ENCODE measurements at places on chromosomes 16 and 17.

GRCh38 chr16:82660075-82660645 is 33.4 kb downstream of the CDH13 start:
- DNase-seq = peak; percentile 20

- no peak for DNase-seq
Observed at GRCh38 chr17:80941743-80942422, 49.8 kb upstream of the CHMP6 start.

- no peak for DNase-seq
Observed at GRCh38 chr16:12757546-12757945, 46.1 kb downstream of the CPPED1 start.

DNA sequence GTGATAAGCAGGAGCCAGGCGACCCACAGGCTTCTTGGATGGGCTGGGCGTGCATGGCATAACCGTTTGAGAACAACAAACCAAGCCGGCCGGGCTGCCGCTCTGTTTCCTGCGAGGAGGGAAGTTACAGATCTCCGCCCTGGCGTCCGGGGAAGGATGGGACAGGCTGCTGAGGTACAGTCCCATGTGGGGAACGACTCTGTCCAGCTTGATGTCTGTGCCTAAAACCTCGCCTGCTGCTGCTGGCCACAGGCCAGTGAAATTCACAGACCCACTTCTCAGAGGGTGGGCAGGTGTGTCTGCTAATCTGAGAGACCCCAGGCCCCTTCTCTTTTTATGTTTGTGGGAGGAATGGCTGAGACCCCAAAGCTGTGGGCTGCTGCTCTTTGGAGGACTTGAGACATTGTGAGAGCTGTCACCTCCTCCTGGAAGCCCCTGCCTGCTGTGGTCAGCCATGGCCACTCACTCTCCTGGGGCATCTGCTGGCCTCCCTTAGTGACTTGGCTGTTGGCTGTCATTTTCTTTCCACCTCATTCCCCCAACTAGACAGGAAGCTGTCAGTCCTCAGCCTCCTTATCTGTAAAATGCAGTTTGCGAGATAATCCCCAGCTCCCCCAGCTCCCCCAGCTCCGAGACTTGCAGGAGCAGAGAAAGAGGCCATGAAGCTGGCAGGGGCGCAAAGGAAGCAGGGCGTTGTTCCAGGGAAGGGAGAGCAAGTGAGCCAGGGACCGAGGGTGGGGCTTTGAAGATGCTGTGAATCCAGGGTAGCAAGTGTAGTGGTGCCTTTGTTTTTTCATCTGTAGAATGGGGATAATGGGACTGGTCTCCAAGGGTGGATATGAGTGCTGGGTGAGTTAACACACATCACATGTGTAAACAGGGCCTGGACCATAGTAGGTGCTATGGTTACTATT is 51.0 kb downstream of the CMIP start:
- no peak for DNase-seq

DNA sequence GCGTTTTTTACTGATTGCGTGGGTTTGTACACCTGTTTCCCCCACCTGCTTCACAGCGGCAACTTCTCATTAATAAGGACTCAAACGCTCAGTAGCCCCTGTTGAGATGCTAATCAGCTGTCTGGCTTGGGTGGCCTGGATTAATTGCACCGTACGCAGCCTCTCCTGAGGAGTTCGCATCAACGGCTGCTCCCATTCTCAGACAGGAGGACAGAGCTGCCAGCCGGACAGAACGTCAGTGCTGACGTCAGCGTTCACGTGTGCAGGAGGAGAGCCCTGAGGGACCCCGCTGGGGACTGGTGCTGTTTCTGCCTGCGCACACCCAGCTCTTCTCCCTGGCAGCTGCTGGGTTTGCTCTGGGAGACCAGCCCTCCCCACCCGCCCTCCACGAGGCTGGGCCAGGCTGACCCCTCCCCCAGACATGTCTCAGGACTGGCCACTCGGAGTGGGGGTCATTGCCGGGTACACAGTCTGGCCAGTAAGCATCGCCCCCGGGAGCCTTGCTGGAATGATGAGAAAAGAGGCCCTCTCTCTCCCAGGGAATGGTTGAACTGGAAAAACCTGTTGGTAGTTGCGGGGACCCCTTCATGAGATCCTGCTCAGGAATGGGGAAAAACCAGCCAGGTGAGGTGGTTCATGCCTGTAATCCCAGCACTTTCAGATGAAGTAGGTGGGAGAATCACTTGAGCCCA is 5.7 kb upstream of the BANP start:
- DNase-seq = no peak

GRCh38 chr17:40536295-40537171 is 28.7 kb downstream of the CCR7 start:
- DNase-seq = no peak

DNA sequence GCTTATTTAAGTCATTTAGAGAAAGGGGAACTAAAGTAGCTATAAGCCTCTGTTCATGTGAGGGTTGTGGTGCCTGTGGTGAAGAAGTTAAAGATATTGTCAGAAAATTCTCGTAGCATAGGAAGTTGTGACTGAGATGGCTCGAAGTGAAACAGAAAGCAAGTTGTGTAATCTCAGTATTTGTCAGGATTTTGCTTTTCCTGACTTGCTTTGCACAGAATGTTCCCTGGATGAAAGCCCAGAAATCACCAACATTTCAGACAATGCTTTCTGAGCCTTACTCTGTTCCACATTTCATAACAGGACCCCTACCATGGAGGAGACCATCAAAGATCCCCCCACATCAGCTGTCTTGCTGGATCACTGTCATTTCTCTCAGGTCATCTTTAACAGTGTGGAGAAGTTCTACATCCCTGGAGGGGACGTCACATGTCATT is 10.6 kb downstream of the CALCOCO2 start:
- DNase-seq = no peak

DNA sequence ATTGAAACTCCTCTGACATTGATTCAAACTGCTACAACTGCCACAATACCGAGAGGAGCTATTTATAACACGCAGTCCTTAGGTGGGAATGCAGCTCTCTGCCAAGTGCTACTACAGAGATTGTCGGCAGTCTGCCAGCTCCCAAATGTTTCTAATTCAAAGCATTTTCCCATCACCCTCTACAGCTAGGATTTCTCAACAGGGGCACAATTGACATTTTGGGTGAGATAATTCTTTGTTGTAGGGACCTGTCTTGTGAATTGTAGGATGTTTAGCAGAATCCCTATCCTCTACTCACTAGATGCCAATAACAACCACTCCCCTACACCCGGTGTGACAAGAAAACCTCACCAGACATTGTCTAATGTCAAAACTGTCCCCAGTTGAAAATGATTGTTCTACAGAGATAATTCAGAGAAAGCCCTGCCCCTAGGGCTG is 7.8 kb upstream of the N4BP1 start:
- DNase-seq = no peak

DNA sequence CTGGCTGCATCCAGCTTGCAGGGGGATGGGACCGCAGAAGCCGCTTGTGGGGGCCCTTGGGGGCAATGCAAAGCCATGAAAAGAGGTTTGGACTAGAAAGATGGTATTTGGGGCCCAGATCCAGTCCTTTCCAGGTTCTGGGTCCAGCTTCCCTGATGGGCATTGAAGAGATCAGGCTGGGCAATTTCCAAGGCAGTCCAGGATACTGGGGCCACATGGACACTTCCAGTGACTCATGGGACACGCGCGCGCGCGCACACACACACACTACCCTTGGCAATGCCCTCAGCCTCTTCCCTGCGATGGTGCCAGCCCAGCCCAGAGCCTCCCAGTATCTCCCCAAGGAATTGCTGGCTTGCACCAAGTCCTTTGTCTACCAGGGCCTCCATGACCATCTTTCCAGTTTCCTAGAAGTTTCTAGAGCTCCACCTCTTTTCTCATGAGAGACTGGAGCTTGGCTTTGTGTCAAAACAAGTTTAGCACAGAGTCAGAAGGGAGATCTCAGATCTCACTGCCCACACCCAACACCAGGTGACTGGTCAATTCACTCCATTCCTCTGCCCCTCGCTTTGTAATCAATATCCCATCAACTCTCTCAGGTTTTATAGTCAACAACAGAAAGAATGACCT is 44.3 kb downstream of the WNT3 start:
- DNase-seq = no peak

DNA sequence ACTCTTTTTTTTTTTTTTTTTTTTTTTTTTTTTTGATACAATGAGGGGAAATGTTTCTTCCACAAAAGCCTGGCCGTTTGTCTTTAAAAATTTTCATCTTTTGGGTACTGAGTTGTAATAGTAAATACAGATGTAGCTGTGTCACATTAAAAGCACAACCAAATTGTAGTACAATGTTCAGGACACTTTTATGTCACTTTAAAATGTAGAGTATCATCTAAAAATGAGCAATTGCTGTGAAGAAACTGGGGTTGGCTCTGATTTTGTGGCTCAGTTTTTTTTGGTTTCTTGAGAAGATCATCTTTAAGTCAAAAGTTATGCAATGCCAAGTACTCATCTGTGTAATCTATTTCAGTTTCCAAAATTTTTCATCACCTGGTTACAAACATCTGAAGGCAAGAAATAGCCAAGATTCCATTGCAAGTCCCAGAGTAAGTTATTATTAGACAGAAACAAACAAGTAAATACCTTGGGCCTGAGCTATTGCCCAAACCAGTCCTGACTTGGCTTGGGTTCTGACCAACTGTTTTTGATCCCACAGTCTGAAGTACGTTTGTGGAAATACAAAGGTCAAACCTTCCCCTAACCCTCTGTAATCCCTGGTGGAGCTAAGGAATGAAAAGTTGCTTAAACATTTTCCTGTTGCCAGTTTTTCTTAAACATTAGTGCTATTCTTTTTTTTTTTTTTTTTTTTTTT is 717.2 kb downstream of the WWOX start:
- DNase-seq = no peak
